ENCODE measurements at places on chromosomes 5 and 9.

DNA sequence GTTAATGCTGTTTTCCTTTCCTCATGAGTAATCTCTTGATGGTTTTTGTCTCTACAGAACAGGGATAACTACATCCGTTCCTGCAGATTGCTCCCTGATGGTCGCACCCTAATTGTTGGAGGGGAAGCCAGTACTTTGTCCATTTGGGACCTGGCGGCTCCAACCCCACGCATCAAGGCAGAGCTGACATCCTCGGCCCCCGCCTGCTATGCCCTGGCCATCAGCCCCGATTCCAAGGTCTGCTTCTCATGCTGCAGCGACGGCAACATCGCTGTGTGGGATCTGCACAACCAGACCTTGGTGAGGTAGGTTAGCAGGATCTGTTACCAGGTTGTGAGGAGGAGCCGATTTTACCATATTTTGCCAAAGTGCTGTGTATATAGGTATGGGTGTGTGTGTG is 148.2 kb downstream of the TLE4 start:
- no peak for DNase-seq

- no peak for DNase-seq
Measured at GRCh38 chr9:91362051-91362611, 413 bp upstream of the AUH start.

- DNase-seq, result no peak
Measured at GRCh38 chr5:98753507-98753906, 20.0 kb upstream of the RGMB start.

DNA sequence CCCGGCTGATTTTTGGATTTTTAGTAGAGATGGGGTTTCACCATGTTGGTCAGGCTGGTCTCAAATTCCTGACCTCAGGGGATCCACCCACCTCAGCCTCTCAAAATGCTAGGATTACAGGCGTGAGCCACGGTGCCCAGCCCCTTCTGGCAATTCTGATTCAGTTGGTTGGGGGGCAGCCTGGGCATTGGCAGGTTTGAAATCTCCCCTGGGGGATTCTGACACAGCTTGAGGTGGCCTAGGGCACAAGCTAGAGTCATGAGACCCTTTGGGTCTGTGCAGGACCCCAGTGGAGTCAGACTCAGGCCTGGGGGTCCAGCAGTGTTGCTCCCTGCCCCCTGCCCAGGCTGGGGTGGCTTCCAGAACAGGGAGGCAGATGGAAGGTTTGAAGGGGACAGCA is 239.8 kb downstream of the PBX3 start:
- no peak for DNase-seq

DNA sequence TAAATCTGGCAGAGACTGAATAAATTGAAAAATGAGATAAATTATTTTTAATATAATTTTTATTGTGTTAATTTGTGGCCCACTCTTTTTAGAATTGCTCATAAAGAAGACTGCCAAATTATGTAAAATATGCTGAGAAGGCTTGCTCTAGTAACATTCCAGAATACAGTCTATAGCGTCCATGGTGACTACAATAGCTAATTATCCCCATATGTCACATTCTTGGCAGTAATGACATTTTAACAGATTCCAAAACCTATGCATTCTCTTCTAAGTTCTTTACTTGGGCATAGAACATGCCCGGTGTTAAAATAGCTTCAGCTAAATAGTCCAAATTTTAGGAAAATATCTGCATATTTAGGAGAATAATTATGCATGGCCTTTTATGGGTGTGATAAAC is 697.0 kb upstream of the SEMA6A start:
- no peak for DNase-seq

DNA sequence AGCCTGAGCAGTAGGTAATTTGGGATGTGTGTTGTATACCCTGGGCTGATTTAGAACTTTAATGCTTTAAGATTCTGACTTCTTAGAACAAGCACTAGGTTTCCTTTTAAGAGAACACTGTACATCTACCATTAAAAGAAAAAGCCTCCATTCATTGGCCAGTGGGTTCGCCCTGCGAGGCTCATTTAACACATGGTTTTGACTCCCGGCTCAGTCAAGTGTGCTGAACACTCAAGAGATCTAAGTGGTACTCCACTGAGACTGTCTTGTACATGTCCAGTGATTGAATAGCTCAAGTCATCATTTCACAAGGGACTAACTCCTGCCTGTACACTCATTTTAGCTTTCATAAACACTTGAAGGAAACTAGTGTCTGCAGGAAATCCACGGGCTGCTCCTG is 3.9 kb downstream of the FUBP3 start:
- DNase-seq, result no peak

DNA sequence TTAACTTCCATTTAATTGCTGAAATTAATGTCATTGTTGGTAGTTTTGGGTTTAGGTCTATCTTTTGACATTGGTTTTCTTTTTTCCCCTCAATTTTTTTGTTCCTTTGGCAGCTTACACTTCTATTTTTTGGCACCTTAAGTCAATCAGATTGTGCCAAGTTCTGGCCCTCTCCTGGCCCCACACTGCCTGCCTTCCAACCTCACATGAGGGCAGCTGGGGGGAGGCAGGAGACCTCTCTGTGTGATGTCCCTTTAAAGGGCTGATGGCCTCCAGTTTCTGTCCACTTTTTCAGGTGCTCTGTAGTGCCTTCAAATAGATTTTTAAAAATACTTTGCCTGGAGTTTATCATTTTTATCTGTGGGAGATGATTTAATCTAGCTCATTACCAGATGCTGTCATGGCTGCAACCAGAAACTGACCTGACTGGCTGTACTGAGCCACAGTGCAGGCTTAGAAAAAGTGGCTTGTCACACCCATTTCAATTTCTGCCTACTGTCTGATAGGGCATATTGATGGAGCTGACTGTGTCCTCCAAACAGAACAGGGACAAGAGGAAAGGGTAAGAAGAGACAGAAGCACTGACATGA is 196.6 kb downstream of the FANCC start:
- no peak for DNase-seq
